ENCODE measurements at places on chromosomes 1 and 21.

GRCh38 chr1:68166348-68166747 lies 66.0 kb downstream of the WLS start:
- no peak for DNase-seq

GRCh38 chr1:54499360-54500106 lies 48.5 kb upstream of the ACOT11 start:
- no peak for DNase-seq

- DNase-seq, result no peak
Measured at GRCh38 chr1:8533124-8533523, 215.2 kb downstream of the SLC45A1 start.

DNA sequence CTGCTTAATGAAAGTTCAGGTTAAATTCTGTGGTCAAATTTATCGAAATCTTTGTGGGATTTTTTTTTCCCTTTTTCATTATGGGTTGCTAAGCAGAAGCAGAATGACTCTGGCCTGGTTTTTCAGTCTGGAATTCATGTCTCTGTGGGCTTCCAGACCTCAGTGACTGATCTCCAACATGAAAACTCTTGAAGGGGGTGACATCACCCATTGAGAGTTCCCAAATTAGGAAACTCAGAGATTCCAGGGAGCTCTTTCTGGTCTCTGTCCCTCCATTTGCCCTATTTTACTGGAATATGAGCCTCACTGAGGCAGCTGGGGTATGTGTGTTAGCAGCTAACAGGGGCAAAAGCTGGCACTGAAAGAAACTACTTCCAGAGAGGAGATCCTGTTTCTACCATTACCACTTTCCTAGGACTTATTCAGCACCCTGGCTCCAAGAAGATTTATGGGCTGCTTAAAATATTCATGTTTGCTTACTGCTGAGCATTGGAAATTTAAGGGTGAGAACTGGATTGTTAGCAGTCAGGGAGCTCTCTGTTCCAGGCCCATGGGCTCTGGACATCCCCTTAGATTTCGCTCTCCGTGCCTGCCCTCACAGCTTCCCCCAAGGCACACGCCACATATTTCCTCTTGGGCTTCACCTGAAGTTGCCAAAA lies 203.4 kb upstream of the SPAG17 start:
- DNase-seq, result no peak

- DNase-seq, result no peak
Measured at GRCh38 chr1:155003227-155003765, 694 bp downstream of the ZBTB7B start.

- no peak for DNase-seq
Measured at GRCh38 chr1:3068564-3069431, at the start of gene PRDM16. Gene PRDM16, plus strand, starts transcription at chr1:3069203. Its CDS starts 57 bp downstream, at chr1:3069260.

GRCh38 chr1:65825741-65826140 lies 33.0 kb downstream of the PDE4B start:
- DNase-seq, result no peak

DNA sequence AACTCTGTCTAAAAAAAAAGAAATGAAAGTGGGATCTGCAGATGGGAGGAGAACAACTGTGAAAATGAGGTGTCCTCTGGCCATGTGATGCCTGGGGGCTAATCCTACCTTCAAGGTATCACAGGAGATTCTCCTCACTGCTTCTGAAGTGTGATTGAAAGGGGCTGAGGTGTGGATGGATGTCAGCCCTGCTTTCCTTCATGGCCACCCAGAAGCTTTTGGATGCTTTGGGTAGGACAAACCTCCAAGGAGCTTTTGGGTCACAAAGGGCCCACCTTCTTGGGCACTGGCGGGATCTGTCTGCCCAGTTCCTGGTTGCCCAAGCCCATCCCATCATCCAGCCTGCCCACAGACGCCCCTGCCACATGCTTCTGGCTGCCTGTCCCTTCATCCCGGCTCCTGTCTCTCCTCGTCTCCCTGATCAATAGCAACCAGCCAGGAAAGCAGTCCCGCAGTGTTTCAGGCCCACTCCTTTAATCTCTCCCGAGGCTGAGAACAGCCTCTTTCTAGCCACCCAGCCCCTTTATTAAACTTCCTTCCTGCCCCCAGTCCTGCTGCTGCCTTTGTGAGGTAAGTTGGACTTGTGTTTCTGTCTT lies 87.2 kb downstream of the MAN1C1 start:
- no peak for DNase-seq

All from pulmonary artery endothelial cell (primary cell).